ENCODE measurements at places on chromosomes 11 and 22.

- no peak for DNase-seq
Observed at GRCh38 chr11:120184946-120185705, 25.7 kb upstream of the OAF start.

GRCh38 chr11:115377882-115378296 lies 126.3 kb downstream of the CADM1 start:
- no peak for DNase-seq

DNA sequence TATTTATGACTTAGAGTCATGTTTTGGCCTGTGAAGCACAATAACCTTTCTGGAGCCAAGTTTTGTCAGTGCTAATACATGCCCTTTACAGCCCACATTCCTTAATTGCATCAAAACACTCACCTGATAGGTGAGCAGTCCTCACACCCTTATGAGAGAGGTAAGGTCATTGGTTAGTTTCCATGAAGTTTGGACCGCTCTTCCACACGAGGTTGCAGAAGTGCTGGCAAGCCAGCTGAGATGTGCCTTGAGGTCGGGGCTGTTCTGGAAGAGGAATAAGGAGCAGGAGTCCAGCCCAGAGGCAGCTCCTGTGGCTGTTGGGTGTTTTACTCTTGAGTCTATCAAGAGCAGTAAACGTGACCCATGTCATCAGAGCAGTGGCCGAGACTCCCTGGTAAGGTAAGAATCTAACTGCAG lies 76.3 kb downstream of the CYB5R2 start:
- DNase-seq, result no peak

GRCh38 chr11:117923275-117923674 lies 5.9 kb downstream of the TMPRSS13 start:
- DNase-seq, result no peak

DNA sequence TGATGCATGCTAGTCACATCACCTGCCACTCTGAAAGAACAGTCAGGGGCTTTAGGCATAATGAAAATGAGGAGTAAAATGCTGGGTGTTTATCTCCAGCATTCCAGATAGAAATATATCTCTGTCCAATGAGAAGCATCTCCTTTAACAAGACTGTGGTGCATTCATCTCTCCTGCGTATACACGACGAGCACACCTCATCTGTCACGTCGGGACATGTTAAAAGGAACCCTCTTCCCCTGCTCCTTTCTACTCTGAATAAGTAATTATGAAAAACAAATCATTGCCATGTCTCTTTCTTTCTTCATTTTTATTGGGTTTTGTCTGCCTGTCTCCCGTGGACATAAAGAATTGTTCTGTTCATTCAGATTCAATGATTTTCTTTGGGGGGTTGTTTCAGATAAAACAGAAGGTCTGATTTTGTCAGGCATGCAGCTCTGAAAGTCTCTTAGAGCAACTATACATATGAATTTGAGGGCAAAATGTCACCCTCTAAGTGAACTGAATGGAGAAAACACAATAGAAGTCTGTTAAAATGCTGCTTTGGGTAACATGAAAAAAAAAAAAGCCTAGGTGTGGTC lies 195.0 kb downstream of the MAML2 start:
- no peak for DNase-seq

- no peak for DNase-seq
Observed at GRCh38 chr22:25354456-25354855, 135.0 kb downstream of the CRYBB2 start.

DNA sequence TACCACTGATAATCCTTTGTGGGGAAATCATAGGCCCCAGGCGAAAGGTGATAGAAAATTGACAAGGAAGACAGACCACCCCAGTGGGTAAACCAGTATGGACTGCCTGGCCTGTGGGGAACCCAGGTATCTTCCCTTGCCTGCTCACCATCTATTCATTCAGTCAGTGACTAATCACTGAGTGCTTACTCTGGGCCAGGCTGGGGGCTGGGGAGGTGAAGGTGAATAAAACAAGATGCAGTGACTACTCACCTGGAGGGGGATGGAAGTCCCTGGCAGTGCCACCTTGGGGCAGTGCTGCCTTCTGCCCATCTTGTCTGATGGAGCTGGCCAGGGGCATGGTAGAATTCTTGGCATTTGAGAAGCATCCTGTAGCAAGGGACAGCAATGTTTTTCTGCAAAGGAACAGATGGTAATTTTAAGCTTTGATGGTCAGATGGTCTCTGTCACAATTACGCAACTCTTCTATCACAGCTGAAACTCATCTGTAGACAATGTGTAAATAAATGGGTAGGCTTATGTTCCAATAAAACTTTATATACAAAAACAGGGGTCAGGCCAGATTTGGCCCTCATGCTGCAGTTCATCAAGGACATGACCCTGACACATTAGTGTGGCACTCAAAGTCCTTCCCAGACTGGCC lies 4.6 kb downstream of the ISX start:
- DNase-seq, result no peak

- DNase-seq, result no peak
Observed at GRCh38 chr22:40363059-40363458, 7.3 kb upstream of the SGSM3 start.

DNA sequence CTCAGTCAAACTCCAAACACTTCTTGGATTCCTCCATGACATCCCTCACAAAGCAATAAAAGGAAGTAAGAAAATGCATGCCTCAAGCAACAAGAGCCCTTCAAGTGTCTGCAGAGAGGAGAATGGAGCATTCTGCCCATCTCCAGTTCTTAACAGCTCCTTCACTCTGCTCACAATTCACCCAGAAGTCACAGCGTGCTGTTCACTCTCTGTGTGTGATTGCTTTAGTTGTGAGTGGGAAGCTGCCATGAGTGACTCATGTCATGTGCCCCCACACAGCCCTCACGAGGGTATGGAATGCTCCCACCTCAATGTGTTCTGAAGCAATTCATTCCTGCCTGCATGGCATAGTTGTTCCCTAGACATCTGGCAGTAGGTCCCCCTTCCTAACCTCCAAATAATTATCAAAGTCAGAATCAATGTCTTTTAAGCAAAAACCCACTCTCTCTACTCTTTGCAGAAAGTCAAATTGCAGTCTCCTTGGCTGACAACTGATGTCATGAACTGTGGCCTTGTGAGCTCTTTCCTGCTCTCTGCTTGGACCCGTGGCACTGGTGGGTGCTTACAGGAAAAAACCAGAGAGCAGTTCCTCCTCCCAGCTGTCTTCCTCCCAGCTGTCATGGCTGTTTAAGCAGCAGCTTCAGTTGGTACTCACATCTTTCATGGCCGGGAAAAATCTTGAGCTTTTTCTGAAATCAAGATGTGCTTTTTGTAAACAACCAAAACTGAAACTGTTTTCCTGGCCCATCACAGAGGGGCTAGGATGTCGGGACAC lies 112.1 kb upstream of the SPON1 start:
- DNase-seq, result no peak

DNA sequence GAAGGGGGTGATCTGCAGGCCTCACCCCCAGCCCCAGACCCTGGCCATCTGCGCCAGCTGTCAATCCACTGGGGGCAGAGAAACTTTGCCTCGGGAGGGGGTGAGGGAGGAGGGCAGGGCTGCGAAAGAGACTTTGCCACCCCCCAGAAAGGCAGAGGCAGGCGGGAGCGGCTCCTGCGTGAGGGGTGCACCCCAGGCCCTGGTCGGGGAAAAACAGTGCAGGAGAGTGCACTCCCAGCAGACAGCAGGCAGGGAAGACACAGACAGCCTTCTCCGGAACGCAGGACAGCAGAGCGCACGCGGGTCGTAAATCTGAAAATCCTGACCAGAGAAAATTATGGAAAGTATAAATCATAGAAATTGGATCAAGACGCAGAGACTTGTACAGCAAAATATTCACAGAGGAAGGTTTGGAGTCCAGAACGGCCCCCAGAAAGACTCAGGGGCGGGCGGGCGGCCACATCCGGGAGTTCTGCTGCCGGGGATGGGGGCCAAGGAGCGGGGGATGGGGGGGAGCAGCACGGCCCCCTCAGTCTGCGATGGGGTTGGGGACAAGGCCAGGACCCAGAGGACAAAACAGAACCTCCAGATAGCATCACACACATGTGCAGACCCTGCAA lies 8.0 kb upstream of the MRPL23 start:
- DNase-seq, result no peak

- no peak for DNase-seq
Observed at GRCh38 chr22:36197514-36198146, 4.0 kb downstream of the APOL4 start.

- DNase-seq, result no peak
Observed at GRCh38 chr22:39920134-39920743, 19.4 kb downstream of the GRAP2 start.

DNA sequence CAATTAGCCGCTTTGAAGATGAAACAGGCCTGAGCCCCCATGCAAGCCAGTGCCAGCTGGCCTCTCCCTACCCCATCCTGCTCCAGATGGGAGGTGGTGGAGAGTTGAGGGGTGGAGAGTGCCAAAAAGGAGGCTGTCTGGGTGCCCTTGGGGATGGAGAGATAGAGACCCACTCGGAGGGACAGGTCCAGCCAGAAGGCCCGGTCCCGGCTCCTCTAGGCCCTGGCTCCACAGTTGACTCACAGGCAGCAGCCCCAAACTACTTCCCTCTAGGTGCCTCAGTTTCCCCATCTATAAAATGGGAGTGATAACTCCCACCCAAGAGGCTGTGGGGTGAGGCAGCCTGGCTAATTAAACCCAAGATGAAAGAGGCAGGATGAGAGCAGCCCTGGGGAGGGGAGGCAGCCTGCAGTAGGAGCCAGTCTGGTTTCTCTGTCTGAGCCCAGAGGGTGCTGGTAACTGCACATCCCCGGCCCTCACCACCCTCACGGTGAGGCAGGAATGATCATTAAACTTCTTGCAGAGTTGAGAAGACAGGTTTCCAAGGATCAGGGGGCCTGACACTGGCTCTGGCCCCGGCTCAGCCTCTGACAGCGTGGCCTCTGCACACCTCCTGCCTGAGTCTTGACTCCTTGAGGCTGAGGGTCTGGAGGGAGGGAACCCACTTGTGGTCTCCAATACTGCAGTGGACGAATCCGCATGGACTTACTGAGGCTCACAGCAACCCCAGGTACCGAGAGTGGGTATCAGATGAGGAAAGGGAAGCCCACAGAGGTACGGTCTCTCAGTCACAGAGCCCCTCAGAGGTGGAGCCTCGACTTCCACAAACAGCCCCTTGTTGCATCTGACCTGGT lies 1.4 kb upstream of the AP5B1 start:
- no peak for DNase-seq

DNA sequence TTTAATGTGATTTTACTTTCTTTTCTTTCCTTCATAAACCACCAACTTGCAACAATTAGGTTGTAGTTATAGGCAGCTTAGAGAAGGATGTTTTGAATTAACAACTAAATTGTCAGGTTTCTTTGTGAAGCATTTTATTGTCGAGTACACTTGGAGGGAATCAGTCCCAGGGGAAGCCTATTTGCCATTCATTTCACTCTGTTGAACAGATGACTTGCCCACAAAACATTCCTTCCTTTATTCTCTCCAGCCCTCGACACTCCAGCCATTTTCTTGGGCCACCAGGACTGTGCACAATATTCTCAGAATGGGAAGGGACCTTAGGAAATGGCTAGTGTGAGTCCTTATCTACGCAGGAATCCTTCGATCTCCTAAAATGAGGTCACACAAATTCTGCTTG lies 620.6 kb downstream of the SOX6 start:
- DNase-seq, result no peak

GRCh38 chr22:17477391-17477833 lies 85.9 kb upstream of the SLC25A18 start:
- peak; percentile 23 for DNase-seq

DNA sequence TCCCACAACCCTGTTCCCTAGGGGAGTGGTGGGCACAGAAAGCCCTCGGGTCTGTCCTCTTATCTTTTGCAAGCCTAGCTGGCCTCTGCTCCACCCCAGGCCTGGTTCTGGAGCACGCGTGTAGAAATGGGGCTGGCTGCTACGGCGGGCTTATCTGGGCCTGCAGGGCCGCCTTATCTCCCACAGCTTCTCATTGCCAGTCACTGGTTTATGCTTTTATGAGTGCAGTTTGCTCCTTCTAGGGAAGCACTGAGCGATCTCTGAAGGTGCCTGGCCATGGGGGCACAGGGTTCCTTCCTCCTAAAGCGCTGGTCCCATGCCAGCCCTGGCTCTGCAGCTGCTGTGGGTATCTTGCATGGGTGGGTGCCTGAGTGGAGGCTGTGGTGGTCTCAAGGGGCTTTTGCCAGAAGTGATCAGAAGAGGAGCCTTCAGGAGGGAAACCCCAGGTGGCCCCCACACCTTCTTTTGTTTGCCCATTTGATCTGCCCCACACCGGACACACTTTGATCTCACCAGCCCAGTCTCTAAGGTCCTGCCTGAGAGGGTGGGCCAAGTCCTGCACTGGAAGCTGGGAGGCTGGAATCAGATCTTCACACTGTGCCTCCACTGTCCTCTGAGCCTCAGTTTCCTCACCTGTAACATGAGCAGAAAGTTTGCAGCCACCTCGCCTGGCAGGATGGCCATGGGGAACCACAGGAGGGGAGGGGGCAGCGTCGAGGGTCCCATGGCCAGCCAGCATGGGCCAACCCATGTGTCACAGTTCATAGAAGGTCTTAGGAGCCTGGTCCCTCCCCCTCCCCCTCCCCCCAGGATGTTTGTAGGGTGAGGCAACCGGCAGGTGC lies 86.6 kb upstream of the FGF3 start:
- DNase-seq, result no peak

- DNase-seq, result peak; percentile 77
Observed at GRCh38 chr22:29733362-29734201, 13.8 kb downstream of the CABP7 start.

- DNase-seq, result no peak
Observed at GRCh38 chr22:49710746-49711145, 116.9 kb downstream of the BRD1 start.

GRCh38 chr11:9753021-9753420 lies 89.1 kb downstream of the SWAP70 start:
- DNase-seq, result no peak

GRCh38 chr22:36926309-36926708 lies 12.9 kb downstream of the CSF2RB start:
- DNase-seq, result no peak

DNA sequence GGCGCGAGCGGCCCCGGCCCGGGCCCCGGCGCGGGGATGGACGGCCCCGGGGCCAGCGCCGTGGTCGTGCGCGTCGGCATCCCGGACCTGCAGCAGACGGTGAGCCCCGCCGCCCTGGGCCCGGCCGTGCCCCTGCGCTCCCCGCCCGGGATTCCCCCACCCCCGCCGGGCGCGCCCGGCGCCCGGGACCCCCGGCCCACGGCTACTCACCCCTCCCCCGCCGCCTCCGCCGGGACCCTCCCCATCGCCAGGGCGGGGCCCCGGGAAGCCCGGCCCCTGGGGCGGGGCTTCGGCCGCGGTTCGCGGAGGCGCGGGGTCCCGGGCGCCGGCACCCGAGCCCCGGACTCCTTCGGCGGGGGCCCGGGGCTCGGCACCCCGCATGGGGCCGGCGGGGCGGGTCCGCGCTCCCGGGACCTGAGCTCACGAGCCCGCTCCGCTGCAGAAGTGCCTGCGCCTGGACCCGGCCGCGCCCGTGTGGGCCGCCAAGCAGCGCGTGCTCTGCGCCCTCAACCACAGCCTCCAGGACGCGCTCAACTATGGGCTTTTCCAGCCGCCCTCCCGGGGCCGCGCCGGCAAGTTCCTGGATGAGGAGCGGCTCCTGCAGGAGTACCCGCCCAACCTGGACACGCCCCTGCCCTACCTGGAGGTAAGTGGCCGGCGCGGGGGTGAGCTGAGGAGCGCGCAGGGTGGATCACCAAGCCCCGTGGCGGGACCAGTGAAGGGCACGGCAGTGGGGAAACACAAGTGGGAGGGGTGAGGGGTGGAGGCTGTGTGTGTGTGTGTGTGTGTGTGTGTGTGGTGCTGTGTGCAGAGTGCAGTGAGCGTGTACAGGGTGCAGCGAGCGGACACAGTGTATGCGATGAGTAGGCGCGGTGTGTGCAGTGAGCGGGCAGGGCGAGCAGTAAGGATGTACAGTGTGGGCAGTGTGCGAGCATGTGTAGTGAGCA lies 2.3 kb downstream of the SHANK3 start:
- DNase-seq, result no peak
